ENCODE measurements at places on chromosomes 1 and 21.

GRCh38 chr1:26907071-26907917, 6.5 kb downstream of the NR0B2 start:
- peak; percentile 63 for DNase-seq

DNA sequence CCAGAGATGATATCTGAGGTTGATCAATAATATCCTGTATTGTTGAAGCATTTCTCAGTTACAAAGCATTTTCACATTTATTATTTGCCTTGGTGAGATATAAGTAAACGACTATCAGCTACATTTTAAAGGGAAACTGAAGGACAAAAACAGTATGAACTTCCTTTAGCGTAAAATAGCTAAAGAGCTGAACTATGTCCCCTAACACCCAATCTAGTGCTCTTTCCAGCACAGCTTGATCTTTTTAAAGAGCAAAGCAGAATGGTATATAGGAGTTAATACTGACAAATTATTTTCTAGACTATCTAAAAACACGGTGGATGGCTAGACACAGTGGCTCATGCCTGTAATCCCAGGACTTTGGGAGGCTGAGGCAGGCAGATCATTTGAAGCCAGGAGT, 3.5 kb downstream of the TRIM33 start:
- no peak for DNase-seq

DNA sequence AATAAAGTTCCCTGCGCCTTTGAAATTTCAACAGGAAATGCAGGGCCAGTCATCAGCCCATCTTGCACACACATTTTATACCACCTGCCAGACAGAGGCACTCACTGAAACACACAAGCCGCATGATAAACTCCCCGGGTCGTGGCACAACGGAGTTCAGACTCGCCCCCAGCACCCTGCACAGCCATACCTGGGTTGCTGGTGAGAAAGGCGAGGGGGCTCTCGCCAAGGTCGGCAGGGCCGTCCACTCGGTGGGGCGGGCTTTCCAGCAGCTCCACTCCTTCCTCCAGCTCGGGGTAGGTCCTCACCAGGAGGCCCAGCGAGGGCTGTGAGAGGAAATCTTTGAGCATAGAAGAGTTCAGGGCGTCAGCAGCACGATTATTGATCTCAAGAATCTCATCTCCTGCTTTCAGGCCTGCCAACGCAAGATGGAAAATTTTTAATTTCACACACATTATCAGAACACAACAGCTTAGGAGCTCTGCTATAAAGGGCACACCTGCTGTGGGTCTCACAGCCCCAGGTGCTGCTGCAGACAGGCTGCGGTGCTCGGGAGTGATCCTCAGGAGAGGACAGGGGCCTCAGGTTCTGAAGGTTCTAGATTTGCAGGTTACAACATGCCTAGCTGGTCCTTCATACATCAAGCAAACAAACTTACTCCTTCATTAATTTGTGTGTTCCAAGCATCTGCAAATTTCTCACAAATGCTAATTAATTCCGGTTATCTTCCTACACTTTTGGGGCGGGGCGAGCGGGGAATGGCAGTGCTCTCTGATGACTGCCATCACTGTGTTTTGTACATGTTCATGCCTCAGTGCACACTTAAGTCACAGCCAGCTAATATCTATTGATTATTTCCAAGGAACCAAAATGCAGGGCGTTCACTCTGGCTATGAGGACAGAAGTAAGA, 144.2 kb upstream of the KRTAP19-8 start:
- no peak for DNase-seq

- no peak for DNase-seq
These were observed 417.3 kb downstream of the USH2A start for GRCh38 chr1:216005916-216006315.

DNA sequence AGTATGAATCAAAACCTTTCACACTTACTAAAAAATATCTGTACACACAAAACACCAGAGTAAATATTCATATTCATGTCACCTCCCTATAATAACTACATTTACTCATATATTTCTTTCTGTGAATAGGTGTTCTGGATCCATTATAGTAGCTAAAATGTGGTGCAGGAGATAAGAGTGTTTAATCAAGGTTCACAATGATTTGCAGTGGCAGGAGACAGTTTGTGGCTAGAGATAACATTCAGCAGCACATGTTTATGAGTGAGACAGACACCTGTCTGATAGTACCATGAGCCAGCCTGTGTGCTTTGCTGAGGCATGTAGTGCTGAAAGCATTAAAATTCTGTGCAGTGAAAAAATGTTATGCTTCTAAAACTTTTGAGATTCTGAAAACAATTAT, 410.3 kb downstream of the SRGAP2C start:
- no peak for DNase-seq

GRCh38 chr1:199746666-199747384, 280.7 kb upstream of the NR5A2 start:
- DNase-seq = no peak

GRCh38 chr1:162193815-162194214, 124.3 kb downstream of the NOS1AP start:
- DNase-seq = no peak

DNA sequence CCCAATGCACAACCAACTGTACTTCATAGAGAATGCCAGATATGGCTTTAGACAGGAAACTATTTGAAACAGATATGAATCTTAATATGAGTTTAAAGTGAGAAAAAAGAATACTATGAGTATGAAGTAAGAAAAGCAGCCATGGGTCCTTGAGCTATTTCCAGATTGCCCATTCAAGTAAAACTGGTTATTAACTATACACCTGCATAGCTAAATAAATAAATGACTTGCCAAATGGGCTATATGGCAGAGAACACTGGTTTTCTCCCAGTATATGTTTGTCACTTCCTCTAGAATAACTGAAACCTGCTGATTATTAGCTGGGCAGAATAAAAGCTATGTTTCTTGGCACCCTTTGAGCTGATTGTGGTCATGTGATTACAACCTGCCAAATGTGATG, 17.0 kb upstream of the CD1C start:
- DNase-seq = no peak

Measured in stomach (tissue), 19 donors.